ENCODE measurements at places on chromosomes 13 and 19.

DNA sequence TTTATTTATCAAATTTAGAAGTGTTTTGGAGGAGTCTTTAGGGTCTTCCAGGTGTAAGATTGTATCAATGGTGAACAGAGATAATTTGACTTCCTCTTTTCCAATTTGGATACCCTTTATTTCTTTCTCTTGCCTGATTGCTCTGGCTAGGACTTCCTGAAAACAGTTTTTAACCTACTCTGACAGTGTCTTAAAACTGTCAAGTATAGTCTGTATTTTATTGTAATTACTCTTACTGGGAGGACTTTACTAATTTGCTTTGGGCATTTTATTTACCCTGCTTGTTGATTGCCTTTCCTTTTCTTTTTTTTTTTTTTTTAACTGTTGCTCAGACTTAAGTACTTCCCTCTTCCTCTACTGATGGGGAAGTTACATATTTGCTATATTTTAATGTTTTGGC is 81.3 kb downstream of the URI1 start:
- DNase-seq = no peak

- DNase-seq = no peak
Observed at GRCh38 chr13:75763512-75763911, 127.4 kb downstream of the LMO7 start.

DNA sequence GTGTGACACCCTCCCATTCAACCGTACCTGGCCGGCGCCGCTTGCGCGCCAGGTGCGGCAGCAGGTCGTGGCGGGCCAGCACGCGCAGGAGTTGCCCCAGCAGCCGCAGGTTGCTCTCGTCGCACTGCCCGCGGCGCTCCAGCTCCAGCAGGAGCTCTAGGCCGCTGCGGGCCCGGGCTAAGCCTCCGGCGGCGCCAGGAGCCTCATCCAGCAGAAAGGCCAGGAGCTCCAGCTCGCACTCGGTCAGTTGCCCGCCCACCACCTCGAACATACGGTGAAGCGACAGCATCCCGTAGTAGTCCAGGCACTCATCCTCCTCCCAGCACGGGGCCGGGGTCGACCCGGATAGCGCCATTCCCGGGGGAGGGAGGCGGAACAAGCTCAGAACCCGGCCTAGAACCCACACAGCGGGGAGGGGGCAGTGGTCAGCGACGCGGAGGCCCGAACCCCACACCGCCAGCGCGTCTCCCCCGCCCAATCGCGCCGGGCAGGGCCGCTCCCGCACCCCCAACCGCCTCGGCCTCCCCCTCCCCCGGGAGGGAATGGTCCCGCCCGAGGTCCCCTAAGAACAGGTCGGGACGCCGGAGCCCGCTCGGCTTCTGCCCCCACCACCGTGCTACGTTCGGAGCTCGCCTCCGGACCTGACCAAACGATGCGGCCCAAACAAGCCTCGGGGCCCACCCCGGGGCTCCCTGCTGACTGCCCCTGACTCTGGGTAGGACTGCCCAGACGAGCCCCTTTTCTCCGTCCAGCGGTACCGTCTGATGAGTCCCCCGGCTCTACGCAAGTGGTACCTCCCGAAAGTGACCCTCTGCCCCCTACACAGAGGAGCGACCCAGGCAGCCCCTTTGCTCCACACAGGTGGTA is 591 bp downstream of the DEDD2 start:
- peak; percentile 47 for DNase-seq

DNA sequence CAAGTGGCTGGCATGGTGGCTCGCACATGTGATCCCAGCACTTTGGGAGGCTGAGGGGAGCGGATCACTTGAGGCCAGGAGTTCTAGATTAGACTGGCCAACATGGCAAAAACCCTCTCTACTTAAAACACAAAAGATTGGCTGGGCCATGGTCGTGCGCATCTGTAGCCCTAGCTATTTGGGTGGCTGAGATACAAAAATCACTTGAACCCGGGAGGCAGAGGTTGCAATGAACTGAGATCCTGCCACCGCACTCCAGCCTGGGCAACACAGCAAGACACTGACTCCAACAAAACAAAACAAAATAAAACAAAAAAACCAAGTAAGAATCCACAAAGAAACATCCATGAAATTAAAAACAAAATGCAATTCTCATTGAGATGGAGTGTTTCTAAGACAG is 630.6 kb downstream of the UQCRFS1 start:
- no peak for DNase-seq

GRCh38 chr13:52650731-52651130 is 1.9 kb upstream of the SUGT1 start:
- no peak for DNase-seq

- no peak for DNase-seq
Observed at GRCh38 chr19:55287361-55288079, 3.7 kb downstream of the BRSK1 start.

DNA sequence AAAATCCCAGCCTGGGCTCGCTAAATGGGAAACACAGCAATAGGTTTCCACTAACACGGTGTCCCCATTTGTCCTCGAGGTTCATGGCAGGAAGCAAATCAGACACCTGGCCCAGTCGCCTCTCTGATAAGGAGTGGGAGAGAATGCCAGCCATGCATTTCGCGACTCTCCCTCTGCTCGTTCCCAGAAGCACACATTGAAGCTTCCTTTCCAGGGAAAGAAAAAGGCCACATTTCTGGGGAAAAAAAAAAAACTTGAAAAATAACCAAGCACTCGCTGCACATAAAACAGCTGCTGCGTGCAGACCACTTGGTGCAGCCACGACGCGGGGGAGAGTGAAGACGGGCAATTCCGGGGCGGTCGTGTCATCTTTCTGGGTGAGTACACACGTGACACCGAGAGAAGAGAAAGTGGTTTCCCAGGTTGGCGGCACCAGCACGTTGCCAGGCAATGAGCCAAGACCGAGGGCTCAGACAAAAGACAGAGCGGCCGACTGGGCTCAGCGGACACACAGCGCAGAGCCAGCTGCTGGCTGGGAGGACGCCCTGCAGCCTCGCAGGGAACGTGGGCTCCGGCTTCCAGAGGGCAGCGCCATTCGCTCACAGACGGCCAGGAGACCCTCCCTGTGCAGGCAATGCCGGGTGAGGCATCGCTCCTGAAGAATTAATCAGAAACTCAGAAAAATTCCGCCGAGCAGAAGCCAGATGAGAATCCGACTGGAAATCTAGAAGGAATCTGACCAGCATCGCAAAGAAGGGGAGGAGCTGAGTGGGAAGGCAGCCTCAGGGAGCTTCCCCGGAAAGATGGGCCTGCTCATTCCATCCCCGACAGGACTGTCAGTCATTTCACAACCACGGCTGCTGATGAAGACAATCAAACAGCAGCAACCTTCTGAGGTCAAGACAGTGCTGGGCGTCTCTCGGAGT is 83.2 kb upstream of the IRS2 start:
- DNase-seq = peak; percentile 3

- DNase-seq = peak; percentile 78
Observed at GRCh38 chr19:47124937-47125668, 5.5 kb upstream of the SAE1 start.

- peak; percentile 98 for DNase-seq
Observed at GRCh38 chr19:18401580-18402112, 4.2 kb upstream of the LRRC25 start.

DNA sequence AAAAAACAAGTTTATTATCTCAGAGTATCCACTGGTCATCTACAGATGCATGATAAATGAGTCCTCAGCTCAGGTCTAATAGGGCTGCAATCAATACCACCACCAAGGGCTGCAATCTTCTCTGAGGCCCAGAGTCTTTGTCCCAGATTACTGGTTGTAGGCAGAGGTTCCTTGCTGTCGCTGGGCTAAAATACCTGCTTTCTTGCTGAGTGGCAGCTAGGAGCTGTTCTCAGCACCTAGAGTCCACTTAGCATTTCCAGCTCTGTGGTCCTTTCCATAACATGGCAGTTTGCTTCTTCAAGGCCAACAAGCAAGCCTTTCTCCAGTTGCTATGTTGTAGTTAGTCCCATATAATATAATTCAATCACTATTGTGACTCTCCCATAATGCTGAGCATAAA is 351.3 kb downstream of the SLITRK1 start:
- DNase-seq = no peak

GRCh38 chr19:16141043-16141442 is 2.4 kb upstream of the HSH2D start:
- DNase-seq = no peak
